WERI-Rb-1 (cell line): ENCODE measurements at places on chromosomes 4 and X.

- no peak for DNase-seq
These were observed 485.7 kb upstream of the HS3ST1 start for GRCh38 chr4:11914406-11914805.

- DNase-seq: no peak
These were observed 21.0 kb downstream of the SAT1 start for GRCh38 chrX:23803931-23804381.

- DNase-seq: no peak
These were observed 21.5 kb upstream of the RNF150 start for GRCh38 chr4:141154725-141155124.

GRCh38 chrX:27555514-27555913 is 34.6 kb upstream of the DCAF8L2 start:
- no peak for DNase-seq

GRCh38 chrX:102712981-102713625 is 855 bp downstream of the GPRASP2 start:
- peak; percentile 51 for DNase-seq

DNA sequence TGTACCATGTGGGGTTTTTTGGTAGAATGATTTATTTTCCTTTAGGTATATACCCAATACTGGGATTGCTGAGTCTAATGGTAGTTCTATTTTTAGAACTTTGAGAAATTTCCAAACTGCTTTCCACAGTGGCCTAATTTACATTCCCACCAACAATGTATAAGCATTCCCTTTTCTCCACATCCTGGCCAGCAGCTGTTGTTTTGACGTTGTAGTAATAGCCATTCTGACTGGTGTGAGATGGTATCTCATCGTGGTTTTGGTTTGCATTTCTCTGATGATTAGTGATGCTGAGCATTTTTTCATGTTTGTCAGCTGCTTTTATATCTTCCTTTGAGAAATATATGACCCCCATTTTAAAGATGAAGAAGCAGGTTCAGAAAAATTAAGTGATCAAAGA is 153.7 kb downstream of the CBR4 start:
- DNase-seq: no peak

GRCh38 chrX:45619290-45619689 is 418.6 kb upstream of the DIPK2B start:
- no peak for DNase-seq

DNA sequence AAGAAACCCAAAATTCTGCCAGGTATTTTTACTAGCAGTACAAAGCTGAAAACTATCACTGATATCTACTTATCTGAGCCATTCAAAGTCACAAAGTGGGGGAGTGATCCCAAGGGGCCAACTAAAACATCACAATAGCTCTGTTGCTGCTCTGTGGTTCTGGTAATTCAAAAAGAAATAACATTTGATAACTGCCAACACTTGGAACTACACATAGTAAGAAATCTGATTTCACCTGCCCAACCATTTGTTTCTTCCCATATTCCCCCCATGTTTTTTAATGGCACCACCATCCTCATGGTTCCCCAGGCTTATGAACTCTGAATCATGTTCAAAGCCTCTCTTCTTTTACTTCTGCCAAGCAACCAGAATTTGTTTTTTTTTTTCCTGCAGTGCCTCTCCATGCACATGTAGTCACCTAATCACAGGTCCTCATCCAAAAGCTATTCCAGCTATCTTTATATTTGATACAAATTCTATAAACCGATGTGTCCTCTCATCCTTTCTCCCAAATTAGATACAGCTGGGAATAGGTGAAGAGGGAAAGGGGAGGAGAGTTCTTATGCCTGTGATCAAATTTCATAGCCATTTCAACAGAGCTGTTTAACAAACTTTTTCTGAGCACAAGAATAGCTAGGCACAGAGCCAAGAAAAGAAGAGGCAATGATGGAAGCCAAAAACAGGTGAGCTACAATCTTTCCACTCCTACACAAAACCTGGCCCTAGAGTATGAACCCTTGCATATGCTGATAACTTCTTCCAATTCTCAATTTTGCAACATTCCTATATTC is 7.7 kb downstream of the AMMECR1 start:
- no peak for DNase-seq

GRCh38 chrX:154733066-154733425 is 17.8 kb downstream of the GAB3 start:
- no peak for DNase-seq

DNA sequence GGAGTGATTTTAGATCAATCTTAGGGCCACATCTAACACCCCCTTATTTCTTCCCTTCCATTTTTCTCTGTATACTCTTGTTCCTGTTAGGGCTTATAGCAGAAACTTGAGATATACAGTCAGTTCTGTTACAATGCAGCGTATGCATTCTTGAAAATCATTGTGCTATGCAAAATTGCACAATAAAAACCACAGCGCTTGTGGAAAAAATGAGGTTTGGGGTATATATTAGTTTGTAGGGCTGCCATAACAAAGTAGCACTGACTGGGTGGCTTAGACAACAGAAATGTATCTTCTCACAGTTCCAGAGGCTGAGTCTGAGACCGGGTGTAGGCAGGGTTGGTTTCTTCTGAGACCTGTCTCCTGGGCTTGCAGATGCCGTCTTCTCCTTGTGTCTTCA is 59.0 kb downstream of the WWC2 start:
- no peak for DNase-seq

DNA sequence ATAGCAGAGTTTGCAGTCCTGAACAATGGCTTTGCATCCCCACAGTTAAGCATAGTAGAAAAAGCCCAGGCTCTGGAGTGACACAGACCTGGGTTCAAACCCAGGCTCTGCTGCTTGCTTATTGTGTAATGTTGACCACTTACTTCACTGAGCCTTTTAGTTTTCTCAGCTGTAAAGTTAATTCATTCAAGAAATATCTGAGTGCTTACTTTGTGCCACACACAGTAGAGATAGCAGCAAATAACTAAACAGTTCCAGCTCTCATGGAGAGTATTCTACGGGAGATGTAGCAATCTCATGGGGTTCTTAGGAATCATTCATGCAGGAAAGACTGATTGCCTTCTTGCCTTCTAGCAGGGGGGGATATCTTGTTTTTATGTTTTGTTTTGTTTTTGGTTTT is 63.2 kb downstream of the SLC9A6 start:
- DNase-seq: no peak

DNA sequence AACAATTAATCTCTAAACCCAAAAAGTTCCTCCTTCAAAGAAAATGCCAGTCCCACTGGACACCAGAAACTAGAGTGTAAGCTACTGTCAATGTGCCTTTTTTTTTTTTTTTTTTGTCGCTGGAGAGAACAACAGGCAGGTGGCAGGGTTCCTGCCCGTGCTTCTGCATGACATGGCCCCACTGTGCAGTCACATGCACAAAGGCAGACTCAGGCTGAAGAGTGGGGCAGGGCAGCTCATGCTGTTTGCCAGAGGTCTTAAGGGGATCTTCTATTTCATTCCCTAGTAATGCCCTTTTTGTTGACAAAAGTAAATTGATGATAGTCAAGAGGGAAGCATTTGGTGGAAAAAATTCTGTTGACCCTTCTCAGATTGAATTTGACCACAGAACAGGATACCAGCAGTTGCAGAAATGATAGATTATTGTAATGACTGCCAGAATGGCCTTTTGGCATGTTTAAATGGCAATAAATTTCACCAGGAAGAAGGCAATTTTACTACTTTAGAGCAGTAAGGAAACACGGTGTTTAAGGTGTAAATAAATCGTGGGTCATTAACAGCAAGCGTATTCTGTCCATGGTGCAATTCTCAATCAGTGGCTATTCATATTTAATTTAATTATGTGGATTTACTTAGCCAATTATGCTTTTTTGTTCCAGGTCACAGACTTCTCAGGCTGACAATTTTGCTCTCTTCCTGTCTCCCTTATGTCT is 80.9 kb downstream of the NKX6-1 start:
- DNase-seq: peak; percentile 9

DNA sequence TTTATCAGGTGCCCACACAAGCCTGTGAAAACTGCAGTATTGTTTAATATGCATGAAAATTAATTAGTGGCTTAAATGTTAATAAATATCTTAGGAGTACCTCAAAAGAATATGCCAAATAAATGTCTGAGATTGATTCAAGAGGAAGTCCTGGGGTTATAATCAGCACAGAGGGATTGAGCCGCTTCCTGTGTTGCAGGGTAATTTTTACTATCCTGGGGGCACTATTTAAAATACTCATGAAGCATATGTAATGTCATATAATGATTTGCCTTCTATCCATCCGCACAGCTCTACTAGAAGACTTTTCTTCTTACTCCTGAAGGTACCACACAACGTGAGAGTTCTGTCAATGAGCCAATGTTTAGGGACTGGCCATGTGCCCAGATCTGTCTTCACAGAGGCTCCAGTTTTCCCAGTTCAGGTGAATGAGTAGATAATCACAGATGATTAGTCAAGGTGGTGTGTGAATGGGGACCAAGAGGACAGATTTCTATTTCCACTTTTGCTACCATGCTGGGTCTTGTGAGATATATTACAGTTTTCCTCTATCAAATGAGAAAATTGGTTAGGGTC is 233.3 kb downstream of the USP46 start:
- no peak for DNase-seq

GRCh38 chr4:56427179-56427578 is 8.2 kb downstream of the PPAT start:
- DNase-seq: no peak

DNA sequence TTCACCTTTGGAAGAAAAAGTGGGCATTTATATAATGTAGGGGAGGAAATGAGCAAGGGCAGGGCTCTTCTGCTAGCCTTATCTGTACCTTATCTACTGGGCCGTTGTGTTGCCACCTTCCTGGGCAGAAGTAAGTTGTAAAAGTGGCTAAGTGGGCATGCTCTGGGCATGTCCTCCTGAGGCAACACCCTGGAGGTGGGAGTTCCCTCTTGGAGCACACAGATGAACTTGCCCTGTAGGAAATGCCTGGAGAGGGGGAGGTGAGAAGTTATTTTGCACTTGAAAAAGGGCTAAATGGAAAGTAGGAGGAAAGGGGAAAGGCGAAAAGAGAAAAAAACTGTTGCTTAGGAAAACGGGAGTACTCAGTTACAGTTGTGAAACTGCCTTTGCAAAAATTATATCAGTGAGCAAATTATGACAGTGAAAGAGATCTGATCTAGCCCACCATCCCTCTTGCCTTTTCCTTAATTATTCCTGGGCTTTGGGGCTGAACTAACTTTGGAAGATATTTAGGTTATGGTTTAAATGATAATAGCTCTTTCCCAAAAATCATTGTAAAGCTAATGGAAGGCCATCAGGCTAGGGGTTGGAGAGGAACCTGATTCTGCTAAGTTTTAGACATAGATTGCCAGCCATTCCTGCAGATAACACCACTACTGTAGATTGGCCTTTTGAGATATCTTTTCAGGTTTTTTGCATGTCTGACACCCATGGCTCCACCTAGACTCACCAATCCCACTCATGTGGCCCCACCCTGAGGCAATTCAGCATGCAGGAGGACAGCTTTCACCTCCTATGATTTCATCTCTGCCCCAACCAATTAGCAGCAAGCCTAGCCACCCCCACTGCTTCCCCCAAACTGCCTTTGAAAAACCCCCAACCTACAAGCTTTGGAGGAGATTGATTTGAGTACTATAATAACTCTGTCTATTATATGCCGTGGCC is 20.5 kb upstream of the ZNF81 start:
- no peak for DNase-seq

DNA sequence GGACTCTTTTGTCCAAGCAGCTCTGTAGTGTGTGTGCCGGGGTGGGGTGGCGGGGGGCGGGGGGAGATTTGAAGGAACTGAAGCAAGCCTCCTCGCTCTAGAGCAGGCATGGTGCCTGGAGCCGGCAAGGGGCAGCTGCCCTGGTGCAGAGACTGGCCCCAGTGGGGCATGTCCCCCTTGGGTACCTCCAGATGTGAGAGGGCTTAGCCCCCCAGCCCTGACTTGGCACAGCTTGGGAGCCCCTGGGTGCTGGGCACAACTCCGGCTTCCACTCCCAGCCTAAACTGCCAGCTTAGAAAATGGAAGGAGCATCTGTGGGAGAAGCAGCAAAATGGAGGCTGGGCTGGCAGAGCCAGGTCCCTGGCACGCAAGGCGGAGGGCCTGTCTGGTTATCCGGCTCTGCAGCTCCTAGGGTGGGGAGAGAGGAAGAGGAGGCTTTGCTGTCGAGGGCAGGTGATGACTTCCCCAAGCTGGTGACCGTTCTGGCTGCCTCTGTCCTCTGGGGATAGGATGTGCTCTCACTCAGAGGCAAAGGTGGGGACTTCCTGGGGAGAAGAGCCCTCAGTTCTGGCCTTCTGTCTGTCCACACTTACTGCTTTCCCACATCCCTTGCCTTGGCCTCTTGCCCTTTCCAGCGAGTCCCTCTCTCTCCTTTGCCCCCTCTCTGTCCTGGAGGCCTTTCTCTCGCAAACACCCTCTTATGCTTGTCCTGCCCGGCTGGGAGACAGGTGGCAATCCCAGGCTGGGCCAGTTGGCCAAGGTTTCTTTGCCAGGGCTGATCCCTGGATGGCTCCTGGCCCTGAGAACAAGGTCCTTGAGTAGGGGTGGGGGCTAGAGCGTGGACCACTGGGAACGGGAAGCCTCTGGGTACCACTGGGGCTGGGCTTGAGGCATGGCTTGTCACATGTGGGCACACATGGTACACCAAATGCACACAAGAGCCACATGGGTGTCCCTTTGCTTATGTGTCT is 2.0 kb downstream of the DLG3 start:
- no peak for DNase-seq
